ENCODE measurements at places on chromosomes 16 and 17.

GRCh38 chr16:28872952-28873351, 5.3 kb upstream of the ATP2A1 start:
- DNase-seq = no peak

- no peak for DNase-seq
Measured at GRCh38 chr16:3188675-3188924, 596 bp downstream of the OR1F1 start.

- no peak for DNase-seq
Measured at GRCh38 chr17:79797492-79798298, 818 bp upstream of the CBX8 start.

DNA sequence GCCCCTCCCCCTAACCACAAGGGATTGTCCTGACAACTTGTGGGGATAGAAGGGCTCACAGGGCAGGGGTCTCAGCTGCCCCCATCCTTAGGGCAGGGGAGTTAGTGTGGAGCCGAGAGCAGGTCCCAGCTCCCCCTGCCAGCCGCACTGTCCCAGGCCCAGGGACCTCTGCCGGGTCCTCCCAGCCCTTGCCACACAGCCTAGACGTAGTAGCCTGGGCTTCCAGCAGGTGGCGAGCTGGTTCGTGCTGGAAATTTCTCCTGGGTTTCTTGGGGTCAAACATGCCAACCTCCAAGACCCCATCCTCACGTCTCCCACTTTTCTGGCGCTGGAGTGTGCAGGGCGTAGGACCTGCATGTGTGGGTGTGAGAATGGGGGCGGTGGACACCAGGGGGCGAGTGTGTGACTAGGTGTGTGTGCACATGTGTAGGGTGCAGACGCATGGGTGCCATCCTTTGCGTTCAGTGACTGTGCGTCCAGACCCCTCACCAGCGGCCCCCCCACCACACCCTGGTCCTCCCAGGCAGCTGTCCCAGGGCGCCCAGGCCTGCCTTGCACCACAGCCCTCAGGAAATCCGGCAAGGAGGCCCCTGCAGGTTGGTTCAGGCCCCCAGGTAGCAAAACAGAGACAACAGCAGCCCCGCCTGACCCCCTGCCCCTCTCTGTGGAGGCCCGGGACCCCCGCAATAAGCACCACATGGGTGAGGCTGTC, 29.5 kb downstream of the SBK1 start:
- no peak for DNase-seq

DNA sequence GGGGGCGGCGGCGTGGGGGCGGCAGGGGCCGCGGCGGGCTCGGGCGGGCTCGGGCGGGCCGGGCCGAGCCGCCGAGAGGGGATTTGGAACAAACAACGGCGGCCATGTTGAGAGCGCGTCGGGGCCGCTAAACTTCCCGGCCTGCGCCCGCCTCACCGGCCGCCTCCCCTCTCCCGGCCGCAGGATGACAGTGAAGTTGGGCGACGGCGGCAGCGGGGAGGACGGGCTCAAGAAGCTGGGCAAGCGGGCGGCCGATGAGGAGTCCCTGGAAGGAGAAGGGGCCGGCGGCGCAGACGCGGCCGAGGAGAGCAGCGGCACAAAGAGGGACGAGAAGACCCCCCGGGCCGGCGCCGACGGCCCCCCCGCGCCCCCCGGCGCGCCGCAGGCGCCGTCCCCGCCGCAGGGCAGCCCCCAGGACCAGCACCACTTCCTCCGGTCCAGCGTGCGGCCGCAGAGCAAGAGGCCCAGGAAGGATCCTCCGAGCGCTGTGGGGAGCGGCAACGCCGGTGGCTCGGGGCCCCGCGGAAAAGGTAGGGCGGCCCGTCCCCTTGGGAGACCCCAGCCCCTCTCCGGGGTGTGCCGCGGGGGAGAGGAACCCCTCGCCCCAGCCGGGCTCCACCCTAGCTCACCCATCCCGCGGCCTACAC, 2.4 kb downstream of the CRAMP1 start:
- DNase-seq = no peak

DNA sequence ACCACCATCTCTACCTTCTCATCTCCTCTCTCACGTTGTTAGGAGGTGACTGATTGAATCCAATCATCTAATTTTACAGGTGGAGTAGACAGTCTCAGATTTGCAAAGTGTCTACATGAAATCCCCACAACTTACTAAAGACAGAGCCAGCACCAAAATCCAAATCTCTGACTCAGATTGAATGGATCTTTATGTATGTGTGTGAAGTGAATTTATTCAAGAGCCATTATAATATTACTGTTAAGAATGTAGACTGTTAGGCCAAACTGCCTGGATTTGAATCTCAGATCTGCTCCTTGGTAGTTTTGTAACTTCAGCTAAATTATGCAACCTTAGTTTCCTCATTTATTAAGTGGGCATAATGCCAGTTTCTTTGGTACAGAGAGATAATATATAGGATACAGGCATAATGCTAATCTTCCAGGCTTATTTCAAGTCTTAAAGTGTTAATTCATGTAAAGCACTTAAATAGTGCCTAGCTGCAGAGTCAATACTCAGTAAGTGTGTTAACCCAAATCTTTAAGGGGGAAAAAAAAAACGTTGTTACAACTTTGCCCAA, 12.7 kb downstream of the CNEP1R1 start:
- no peak for DNase-seq

DNA sequence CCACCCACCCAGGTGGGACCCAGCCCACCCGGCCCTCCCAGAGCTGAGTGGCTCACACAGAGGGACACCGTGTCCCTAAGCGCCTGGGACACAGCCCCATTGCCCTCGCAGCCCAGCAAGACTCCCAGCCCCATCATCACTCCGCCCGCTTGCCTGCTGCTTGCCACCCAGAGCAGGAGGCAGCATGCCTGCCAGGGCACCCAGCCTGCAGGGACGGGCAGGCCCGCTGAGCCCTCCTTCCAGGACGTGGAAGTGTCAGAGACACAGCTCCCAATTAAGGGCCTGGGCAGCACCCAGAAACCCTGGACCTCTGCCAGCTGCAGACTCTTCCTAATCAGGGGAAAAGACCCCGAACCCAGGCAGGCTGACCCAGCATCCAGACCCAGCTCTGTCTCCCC, 17.2 kb upstream of the OSGIN1 start:
- DNase-seq = no peak

- DNase-seq = no peak
Measured at GRCh38 chr17:80944326-80944725, 47.3 kb upstream of the CHMP6 start.

Data from activated CD4-positive, CD25-positive, alpha-beta regulatory T cell (primary cell).